ENCODE measurements at places on chromosomes 4 and X.
A peak's percentile ranks its signal among the peaks of the same experiment; 100 is the strongest.

- no peak for DNase-seq
Measured at GRCh38 chr4:70734971-70735370, 13.2 kb downstream of the RUFY3 start.

- DNase-seq = no peak
Measured at GRCh38 chr4:99651016-99651769, 6.4 kb downstream of the C4orf54 start.

DNA sequence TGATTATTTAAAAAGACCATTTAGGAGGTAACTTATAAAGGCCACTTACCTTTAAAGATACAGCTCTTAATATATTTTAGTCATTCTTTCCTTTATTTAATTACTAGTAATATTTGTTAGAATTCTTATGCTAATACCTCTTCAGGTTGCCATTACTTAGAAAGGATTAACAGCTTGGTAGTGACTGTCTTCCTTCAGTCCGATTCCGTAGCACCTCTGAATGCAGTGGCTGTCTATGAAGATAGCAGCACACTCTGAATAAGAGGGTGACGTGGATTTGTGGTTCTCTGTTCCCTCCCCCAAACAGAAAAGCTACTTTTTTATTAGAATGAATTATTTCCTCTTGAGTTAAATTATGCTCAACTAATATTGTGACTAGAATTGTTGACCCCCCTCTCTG is 92.6 kb upstream of the TENM3 start:
- DNase-seq = no peak

DNA sequence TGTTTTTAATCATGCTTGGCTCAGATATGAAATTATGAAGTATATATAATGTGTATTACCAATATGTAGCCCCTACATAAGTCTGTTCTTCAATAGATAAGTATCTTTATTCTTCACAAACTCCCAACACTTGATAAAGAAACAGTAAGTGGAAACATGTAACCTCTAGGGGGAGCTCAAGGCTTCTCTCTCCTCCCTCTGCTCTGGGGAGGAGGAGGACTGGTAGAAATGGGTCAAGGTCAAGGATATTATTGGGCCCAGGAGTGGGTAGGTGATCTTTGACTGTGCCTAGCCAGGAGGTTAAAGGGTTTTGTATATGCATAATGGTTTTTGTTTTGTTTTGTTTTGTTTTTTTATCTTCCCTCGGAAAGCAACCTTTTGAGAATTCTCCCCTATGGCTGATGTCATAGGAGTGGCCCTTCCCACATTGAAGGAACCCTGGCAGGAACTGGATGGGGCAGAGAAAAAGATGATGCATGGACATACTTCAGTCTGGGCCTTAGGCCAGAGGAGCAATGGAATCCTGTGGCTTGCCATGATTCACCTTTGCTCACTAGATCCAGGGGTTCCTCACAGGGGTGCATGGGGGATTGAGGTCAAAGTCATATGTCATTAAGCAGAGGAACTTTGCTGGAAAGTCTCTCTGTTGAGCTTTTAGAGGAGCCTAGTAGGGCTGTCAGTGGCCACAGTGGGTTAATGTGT is 460.3 kb downstream of the MID1IP1 start:
- peak; percentile 41 for DNase-seq

- no peak for DNase-seq
Measured at GRCh38 chr4:126046081-126046614, 731.4 kb downstream of the FAT4 start.
